DMS153 (cell line): ENCODE measurements at places on chromosomes 2 and 18.

DNA sequence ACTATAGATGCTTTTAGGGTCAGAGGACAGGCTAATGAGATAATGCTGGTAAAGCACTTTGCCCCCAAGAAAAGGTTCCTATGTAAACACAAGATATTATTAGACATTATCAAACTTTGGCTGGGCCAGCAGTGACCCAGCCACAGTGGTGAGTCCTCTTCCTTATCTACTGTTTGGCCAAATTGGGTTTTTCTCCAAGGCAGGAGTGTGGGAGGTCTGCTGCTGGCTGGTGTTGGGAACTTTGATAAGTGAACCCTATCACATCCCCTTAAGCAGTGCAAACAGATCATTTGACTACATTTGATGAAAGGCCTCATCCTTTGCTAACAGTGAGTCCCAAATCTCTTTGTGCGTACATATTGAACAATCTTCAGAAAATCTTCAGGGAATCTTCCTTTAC is 16.2 kb downstream of the FZD7 start:
- DNase-seq = no peak

- DNase-seq = no peak
Observed at GRCh38 chr2:171185941-171186340, 25.2 kb upstream of the TLK1 start.

DNA sequence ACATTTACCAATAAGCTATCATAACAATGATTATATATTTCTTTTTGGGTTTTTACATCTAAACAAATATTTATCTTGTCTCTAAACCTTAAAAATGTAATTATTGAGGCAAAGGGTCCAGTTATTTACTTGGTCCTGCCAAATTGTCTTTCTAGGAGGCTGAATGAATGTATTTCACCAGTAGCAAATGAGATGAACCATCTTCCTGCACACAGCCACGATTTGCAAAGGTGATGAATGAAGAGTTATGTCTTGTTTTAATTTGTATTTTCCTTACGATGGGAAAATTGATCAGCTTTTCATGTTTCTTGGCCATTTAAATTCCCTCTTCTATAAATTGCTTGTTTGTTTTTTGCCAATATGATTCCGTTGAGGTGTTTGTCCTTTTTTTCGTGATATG is 1.4 kb downstream of the SP100 start:
- no peak for DNase-seq

- DNase-seq = no peak
Observed at GRCh38 chr2:179410552-179411356, 146.1 kb upstream of the SESTD1 start.

- no peak for DNase-seq
Observed at GRCh38 chr2:158493458-158493857, 36.7 kb downstream of the PKP4 start.

- DNase-seq = no peak
Observed at GRCh38 chr2:180655393-180655792, 325.0 kb upstream of the UBE2E3 start.

- DNase-seq = no peak
Observed at GRCh38 chr18:58438161-58438957, 190.5 kb downstream of the ALPK2 start.

- no peak for DNase-seq
Observed at GRCh38 chr18:79458131-79458838, 62.6 kb downstream of the NFATC1 start.

DNA sequence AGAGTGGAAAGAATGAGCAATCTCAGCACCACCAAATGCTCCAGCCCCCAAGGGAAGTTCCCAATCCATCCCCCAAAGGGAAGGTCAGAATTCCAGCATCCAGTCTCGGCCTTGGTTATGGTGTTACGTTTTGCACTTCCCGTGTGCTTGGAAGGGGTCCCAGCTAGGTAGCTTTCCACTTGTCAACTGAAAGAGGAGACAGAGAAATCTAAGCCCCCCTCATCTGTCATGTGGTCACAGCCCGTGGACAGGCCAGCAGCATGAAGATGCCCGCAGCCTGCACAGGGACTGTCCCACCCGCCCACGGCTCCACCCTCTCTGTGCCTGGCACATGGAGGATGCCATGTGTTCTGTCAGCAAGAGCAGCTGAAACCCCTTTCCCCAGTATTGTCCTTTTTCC is 32.1 kb downstream of the RHOB start:
- no peak for DNase-seq

DNA sequence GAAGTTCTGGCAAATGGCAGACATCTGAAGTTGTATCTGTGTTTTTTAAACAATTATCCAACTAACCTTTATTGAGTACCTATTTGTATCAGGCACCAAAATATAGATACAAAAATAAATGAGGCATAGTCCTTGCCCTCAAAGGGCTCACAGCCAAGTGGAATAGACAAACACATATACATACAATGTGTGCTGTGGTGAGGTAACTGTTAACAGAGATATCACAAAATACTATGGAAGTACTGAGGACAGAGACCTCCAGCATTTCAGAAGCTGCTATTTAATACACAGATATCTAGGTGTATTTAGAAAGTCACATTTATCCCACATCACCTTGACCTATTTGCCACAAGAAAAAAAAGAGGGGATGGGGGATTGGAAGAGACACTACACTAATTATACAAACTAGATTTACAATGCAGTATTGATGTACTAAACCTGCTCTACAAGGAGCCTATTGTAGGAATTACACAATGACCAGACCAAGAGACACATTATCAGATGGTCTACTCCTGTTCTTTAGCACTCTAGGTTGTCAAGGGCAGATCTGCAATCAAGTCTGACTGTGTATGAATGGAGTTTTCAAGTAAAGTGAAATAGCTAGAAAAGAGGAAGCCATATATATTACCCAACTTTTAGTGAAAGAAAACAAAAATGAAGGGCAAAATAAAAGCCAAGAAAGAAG is 62.2 kb downstream of the SPIRE1 start:
- no peak for DNase-seq

GRCh38 chr2:107591561-107592279 is 235.0 kb upstream of the RGPD4 start:
- DNase-seq = no peak

DNA sequence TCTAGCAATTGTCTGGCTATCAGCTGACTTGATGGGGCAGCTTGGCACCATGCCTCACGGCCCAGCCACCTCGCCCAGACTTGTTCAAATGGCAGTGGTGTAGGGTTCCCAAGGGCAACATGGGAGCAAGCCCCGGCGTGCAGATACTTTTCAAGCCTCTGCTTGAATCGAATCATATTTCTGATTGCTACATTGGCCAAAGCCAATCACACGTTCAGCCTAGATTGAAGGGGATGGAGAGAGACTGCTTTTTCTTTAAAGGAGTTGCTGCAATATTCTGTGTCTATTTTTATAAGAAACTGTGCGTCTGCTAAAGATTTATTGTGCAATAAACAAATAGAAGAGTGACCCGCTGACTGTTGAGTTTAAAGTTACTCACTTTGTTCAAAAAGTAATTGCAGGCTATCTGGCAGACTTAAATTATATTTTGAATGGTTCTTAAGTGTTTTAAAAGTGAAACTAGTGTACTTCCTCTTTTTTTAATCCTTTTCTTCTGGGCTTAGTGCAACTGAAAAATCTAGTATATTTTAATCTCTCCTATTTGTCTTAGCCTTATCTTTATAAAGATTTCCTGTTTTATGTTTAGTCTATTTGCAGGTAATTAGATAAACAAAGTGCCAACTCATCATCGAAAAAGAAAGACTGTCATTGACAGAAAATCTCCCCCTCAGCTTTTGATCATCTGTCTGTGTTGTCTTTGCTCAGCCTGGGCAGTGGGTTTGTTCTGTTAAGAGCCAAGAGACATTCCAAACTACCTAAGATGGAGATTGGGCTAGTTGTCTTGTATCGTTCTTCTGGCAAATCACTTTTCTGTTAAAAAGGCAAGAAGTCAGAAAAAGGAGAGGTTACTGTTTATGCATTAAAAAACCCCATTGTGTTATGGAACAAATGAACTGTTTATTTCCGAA is 156.1 kb downstream of the TPGS2 start:
- peak; percentile 92 for DNase-seq

- no peak for DNase-seq
Observed at GRCh38 chr2:234969306-234970098, 17.7 kb downstream of the SH3BP4 start.

GRCh38 chr2:231390667-231391066 is 4.8 kb upstream of the B3GNT7 start:
- no peak for DNase-seq

- DNase-seq = no peak
Observed at GRCh38 chr2:8976442-8977259, 26.8 kb downstream of the MBOAT2 start.

GRCh38 chr2:190891889-190892288 is 11.3 kb downstream of the GLS start:
- DNase-seq = no peak

DNA sequence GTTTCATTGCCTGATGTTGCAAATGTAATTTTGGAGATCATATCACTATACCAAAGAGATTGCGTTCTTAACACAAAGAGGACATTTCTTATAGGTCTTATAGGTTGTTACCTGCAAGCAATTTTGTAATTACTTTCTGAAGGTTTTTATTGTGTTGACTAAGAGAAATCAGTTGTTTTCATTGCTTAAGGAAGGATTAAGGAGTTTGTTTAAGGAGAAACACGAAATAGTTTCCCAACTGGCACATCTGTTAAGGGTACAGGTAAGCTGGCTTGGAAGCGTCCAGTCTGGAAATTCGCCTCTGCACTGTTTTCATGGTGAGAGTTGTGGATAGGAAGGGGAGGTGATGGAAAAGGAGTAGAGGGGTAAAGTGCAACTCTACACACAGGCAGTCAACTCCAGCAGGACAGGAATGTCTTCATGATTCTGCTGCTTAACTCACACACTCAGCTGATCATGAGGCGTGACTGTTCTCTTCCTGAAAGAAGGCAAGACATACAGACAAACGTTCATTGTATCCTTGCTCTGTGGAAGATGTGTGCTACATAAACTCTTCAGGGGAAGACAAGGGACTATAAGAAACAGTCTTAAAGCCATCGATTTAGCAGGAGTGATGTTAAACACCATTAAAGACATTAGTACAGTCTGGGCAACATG is 61.4 kb upstream of the ACSL3 start:
- DNase-seq = no peak

DNA sequence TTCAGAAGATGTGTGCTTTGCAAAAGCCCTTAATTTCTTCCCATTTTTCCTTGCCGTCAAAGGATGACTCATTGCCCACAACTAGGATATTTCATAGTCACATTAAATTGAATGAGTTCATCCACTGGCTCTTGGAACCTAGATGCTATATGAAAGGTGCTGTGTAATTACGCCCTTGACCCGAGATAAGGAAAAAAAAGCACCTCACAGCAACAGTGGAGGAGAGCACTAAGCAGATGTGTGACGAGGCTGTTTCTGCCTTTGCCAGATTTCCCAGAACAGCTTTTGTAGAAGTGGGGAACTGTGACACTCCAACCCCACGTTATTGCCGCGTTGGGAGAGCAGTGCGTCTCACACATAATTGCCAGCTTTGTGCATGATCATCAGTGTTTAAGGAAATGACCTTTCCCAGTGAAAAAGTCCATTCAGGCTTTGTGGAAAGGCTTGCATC is 33.3 kb upstream of the TMEM87B start:
- DNase-seq = no peak

- DNase-seq = no peak
Observed at GRCh38 chr2:14654835-14655282, 22.3 kb downstream of the LRATD1 start.

GRCh38 chr2:189109921-189110397 is 69.6 kb downstream of the COL5A2 start:
- no peak for DNase-seq

GRCh38 chr2:54384301-54385203 is 71.6 kb upstream of the SPTBN1 start:
- no peak for DNase-seq

- DNase-seq = no peak
Observed at GRCh38 chr2:48230834-48231233, 299.1 kb upstream of the STON1 start.

DNA sequence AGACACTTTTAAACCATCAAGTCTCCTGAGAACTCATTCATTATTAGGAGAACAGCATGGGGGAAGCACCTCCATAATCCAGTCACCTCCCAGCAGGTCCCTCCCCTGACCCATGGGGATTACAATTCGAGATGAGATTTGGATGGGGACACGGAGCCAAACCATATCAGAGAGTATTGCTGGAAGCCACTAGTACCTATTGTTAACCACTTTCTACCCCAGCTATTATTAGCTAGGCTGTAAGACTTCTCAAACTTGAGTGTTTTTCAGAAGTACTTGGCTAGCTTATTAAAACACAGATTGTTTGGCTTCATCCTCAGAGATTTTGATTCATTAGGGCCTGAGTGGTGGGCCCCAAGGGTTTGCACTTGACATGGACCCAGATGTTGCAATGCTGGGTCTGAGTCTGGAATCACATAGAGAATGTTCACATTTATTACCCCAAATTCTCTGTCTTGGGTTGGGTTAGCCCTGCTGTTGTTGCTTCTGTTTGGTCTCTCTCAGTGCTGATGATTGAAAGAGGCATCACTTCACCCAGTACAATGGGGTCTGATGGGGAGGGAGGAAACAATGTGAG is 506.9 kb downstream of the DPP10 start:
- no peak for DNase-seq

- DNase-seq = peak; percentile 95
Observed at GRCh38 chr2:180607514-180608049, 372.8 kb upstream of the UBE2E3 start.

- no peak for DNase-seq
Observed at GRCh38 chr2:190500054-190500502, 34.4 kb downstream of the NEMP2 start.

GRCh38 chr2:164242409-164242808 is 378.9 kb downstream of the GRB14 start:
- DNase-seq = no peak

DNA sequence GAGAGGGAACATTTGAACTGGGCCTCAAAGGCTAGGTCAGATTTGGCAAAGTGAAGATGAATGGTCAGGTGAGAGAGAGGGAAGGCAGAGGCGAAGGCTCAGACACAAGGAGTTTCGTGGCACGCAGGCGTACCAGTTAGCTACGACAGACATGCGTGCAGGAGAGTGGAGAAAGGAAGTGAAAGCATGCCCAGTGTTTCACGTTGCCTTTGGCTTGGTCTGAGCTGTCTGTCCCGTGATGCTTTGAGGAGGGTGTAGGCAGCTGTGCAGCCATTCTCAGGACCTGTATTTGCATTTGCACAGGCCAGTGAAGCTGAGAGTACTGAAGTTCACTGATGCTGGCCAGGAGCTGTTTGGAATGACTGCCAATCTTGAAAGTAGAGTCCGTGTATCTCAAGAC is 69.5 kb downstream of the HNRNPLL start:
- DNase-seq = no peak

DNA sequence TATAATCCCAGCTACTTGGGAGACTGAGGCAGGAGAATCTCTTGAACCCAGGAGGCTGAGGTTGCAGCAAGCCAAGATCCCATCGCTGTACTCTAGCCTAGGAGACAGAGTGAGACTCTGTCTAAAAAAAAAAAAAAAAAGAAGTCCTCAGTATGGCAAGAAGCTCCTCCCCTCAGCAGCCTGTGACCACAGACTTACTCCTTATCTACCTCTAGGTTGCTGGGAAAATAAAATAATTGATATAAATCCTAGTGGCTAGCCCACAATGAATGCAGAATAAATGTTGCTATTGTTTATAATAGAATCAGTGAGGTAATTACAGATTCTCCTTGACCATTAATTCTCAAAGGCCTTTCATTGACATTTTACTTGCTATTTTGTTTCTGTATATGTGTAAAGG is 70.6 kb downstream of the IRS1 start:
- no peak for DNase-seq
